ENCODE measurements at places on chromosomes 16 and 17.

GRCh38 chr17:61294777-61295176 is 104.9 kb upstream of the TBX2 start:
- DNase-seq, result no peak

DNA sequence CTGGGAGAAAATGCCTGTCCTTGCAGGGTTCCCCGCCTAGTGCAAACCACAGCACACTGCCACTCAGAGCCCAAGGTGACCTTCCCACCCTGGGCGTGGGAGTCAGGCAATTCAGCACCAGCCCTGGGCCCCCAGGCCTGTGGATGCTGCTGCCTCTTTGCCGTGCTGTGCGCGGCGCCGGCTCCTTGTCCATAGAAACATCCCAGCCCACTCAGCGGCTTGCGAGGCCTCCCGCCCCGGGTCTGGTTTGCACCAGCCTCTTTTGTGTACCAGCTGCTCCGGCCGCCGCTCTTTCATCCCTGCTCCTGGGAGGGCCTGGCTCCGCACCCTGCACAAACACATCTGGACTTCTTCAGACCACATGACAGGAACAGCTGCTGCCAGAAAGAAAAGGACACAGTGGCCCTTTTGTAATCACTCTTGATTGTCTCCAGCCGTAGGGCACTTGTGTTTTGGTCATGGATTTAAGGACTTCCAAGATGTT is 75.4 kb upstream of the SDK2 start:
- no peak for DNase-seq

DNA sequence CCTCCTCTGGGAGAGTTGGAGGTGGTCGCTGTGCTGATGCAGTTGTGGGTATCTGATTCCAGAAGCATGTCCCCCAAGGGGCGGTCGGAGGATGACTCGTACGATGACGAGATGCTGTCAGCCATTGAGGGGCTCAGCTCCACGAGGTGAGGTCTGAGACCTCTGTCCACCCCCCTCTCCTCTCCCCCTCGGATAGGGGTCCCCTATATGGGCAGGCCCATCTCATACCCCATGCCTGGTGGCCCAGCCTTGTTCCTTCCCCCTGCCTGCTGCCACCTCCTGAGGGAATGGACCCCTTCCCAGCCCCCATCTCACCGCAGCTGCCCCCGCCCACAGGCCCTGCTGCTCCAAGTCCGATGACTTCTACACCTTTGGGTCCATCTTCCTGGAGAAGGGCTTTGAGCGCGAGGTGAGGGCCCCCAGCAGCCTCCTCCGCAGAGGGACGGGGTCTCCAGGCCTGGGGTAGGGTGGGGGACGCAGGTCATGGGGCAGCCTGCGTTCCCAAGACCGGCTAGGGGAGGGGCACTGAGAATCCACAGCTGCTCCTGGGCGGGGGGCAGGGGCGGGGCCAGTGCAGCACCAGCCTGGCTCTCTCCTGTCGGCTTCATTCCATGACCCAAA is 39.2 kb downstream of the ADCY7 start:
- no peak for DNase-seq

DNA sequence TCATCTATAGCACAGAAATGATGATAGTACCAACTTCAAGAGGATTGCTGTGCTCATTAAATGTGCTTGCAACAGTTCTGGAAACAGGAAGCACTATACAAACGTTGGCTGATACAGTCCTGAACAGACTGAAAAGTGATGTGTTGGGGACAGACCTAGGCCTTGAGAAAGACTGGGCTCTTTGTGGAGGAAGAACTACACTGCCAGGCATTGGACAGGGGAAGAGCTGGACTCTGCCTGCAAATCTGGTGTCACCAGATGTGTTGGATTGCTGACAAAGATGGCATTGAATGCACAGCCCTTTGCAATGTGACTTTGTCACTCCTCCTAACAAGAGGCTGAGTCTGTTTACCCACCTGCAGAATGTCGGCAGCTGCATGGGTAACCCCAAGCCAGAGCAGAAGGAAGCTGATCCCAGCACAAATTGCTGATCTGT is 12.4 kb upstream of the ST6GALNAC2 start:
- DNase-seq, result no peak

- no peak for DNase-seq
These were observed 29.5 kb downstream of the MBTD1 start for GRCh38 chr17:51230306-51230705.

- DNase-seq, result no peak
These were observed 41.5 kb downstream of the C16orf82 start for GRCh38 chr16:27108051-27108770.
